ENCODE measurements at places on chromosomes 13 and 19.

DNA sequence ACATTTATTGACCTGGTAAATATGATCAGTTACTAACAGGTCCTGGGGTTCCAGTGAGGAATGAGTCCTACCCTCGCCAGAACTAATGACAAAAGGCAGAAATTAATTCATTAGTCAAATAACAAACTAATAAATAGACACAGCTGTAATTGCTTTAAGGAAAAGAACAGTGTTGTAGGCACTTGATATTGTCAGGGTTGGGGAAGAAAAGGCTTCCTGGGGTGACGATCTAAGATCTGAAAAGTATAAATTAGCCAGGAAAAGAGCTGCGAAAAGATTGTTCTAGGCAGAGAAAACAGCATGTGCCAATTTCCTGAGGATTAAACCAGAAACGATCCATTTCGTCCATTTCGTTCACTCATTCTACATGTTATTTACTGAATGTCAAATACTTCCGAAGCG is 670 bp upstream of the CHAF1A start:
- no peak for DNase-seq

DNA sequence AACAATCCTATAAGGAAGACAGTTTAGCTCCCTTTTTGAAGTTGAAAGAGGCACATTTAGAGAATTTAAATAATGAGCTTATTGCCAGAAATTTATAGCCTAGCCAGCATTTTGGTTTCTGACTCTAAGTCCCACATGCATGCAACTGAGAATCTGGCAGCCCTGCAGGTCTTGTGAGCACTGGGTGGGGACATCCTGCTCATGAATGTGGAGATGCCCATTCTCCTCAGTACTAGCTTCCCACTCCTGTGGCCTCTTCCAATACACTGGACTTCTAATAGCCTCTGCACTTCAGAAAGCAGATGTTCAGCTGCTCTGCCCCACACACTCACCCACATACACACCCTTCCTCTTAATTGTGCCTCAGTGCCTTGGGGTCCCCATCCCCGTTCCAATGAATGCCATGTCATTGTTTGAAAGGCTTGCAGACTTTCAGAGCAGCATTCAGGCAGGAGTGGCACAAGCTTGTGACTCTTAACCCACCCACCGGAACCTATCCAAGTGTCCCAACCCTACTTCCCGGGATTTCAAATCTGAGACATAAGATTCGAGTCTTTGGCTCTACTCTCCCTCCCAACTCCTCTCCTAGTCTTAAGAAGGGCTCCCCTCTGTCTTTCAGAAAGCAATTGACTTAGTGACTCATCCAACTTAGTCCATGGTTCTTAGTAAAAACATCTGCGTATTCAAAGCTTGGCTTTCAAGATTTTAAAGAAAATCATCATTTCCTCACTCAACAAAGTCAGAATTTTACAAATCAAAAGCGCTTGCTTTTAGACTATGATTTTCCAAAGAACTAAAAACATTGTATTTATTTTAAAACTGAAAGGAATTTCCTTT is 80.0 kb upstream of the FREM2 start:
- DNase-seq, result no peak

DNA sequence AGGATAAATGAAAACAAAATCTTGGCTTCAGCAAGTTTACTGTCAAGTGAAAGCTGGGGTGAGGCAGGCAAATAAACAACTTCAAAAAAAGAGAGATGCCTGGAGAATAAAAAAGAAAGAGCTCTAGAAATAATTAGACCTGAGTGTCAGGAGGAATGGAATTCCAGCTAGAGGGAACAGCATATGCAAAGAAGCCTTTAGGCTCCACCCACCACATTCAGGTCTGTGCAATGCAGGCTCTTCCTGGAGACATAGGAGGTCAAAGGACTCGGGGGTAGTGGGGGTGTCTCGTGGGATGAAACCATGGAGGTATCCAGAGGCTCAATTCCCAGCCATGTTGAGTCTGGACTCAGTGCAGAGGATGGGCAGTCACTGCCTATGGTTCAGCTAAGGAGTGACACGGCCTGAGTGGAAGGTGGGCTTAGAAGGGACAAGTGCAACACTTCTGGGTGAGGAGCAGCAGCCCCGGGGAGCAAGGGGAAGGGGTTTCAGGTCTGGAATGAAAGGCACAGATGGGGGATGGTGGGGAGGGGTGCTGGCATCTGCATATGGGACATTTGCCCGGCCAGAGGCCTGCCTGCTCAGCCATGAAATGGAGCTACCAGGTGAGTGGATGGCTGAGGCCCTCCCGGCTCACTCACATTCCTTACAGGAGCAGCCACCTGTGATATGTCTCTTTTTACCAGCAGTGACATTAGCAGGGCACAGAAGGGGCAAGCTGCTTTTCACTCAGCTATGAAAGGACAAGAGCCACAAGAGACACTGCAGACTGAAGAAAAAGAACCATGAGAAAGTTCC is 12.3 kb downstream of the LATS2 start:
- DNase-seq, result no peak

DNA sequence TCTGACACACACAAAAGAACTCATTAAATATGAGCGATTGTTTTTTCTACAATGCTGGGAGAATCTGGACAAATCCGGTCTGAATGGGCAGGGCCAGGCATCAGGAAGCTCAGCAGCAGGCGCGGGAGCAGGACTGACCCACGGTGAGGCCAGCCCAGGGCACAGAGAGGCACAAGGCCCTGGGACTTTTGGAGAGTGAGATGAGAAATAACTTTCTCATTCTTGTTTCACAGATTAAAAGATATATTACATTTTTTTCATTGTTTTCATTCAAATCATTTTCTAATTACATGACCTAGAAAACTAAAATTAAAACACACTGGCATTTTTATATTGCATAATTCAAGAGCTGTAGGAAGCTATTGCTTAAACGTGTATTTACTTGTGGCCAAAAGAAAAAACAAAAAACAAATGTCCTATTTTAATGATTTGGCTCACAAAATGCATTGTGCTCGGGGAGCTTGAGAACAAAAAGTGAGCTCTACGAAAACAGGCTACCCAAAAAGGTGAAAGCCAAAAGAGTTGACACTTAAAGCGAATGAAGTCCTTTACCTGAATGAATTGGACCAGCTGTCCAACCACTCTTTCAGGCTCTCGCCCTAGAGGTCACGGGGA is 133.1 kb downstream of the TNFRSF19 start:
- DNase-seq, result no peak

GRCh38 chr13:27659145-27659865 is 37.6 kb downstream of the POLR1D start:
- peak; percentile 72 for DNase-seq

DNA sequence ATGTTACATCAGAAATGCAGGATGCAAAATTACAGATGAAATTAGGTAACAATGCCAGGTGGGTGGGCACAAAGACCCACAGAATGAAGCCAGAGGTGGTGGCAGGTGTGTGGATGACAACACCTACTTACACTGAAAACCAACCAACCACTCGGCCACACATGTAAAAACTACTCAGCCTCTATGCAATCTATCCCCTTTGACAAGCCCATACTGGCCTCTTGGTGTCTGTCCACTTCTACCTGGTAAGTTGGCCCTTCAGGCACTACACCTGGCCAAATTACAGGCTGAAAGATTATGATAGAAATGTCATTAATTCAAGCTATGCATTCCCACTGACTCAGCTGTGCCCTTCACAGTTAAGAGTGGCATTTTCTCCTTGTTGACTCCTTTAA is 50.0 kb downstream of the BRD4 start:
- DNase-seq, result no peak

GRCh38 chr13:23129331-23129730 is 51.4 kb upstream of the SGCG start:
- DNase-seq, result no peak

GRCh38 chr19:18523841-18524240 is 2.0 kb upstream of the ELL start:
- no peak for DNase-seq

DNA sequence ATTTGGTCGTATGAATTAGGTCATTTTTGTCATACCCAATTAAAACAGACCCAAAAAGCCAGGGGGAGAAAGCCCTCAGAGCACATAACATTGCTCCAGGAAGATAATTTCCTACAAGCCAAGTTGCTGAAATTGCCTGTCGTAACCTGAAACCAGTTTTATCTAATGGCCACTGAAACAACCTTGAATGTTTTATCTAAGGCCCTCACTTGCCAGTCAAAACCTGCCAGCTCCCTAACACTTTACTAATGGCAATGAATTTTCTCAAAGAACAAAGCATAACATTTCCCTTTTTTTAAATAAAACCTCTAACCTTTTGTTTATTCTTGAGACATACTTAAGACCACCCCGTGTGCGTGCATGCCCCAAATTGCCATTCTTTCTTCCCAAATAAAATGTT is 496.2 kb upstream of the KLHL1 start:
- DNase-seq, result no peak
